Heart left ventricle (tissue), 16 donors: ENCODE measurements at places on chromosomes 12 and 14. TPM values are rescaled to one million over a fixed set of nuclear protein-coding genes. Genes with fewer than 3 reads are reported as not detected.

DNA sequence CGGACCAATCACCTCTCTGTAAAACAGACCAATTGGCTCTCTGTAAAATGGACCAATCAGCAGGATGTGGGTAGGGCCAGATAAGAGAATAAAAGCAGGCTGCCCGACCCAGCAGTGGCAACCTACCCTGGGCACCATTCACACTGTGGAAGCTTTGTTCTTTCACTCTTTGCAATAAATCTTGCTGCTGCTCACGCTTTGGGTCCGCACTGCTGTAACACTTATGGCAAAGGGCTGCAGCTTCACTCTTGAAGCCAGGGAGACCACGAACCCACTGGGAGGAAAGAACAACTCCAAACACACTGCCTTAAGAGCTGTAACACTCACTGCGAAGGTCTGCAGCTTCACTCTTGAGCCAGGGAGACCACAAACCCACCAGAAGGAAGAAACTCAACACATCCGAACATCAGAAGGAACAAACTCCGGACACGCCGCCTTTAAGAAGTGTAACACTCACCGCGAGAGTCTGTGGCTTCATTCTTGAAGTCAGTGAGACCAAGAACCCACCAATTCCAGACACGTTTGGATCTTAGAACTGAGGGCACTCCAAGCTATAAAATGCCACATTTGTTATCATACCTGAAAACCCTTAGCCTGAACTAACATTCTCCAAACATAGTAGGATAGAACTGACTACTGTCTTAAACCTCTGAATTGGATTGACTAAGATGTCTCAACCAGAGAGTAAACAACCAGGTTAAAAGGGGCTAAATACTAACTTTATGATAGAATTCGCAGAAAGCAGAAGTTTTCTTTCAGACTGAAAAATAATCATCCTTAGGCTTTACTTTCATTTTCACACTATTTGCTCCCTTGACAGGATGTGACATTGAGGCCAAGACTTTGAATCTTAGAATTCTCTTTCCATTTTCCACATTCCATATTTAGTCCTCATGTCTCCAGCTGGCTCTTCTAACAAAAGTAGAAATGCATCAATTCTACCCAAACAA is 33.6 kb downstream of the CDKL1 start:
- no peak for DNase-seq
- H3K27me3 ChIP-seq, result no peaks in the 10 kb centered on the region

DNA sequence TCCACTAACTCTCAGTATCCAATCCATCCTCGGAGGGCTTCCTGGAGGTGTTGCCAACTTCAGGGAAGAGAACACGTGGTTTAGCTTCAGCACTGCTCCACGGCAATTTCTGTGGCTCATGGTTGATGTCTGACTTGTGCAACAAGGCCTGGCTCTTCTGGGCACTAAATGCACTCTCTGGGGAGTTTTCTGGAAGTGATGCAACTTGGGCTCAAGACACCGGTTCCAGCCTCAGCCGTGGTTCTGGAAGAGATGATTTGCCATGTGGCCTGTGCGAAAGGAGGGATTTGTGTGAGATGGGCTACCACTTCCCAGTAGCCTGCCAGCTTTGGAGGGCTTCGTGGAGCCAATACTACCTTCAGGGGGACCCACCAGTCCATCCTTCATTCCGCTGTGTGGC is 118.6 kb upstream of the RTL1 start:
- DNase-seq, result no peak
- no peaks in the 10 kb centered on the region for H3K27me3 ChIP-seq

DNA sequence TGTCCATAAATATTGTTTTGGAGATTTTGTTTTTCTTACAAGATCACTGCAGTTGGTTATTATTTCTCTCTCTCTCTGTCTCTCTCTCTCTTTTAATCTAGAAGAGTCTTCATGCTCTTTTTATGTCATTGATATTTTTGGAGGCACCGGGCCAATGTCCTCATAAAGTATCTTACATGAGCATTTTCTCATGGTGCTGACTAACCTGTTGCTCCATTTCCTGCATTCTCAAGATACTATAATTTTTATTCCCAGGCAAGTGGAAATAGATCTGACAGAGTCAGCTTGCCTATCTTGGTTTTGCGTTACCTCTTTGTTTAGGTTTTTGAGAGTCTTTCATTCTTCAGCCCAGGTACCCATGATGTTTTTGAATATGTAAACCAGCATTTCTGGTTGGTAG is 938.8 kb upstream of the FBXO33 start:
- no peak for DNase-seq
- H3K36me3 ChIP-seq, result no peaks in the 10 kb centered on the region

DNA sequence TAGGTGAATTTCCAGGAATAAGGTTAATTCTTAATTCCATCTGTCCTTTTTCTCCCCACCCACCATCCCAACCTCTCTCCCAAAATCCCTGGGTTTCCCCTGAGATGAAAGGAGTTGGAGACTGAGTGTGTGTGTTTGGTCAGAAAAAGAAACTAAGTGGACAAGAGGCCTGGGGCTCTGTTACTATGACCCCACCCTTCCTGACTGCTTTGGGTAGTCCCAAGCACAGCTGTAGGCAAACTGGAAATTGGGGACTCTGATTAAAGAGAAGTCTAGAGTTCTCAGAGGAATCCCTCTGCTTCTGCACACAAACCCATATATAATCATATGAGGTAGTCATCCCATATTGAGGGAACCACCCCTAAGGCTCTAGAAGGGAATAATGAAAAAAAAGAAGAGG is 7.0 kb upstream of the HOXC12 start:
- no peaks in the 10 kb centered on the region for H3K36me3 ChIP-seq
- peaks cover 77% of the 10 kb centered on the region for H3K27me3 ChIP-seq
- DNase-seq, result no peak
- H3K27ac ChIP-seq, result no peak overlapping the region

SLCO1B1 gene
- polyA plus RNA-seq, result not detected

GRCh38 chr12:29264424-29264823 is 115.3 kb downstream of the FAR2 start:
- no peaks in the 10 kb centered on the region for H3K36me3 ChIP-seq
- no peaks in the 10 kb centered on the region for H3K4me1 ChIP-seq
- H3K4me3 ChIP-seq, result no peak overlapping the region
- no peaks in the 10 kb centered on the region for H3K27me3 ChIP-seq
- no peak overlapping the region for H3K27ac ChIP-seq

GLIPR1L2 gene
- 1.2 TPM for polyA plus RNA-seq

GRCh38 chr12:47747596-47748506 is 10.8 kb downstream of the RAPGEF3 start:
- no peak overlapping the region for H3K27ac ChIP-seq
- H3K4me1 ChIP-seq, result peaks cover 3% of the 10 kb centered on the region
- no peak for DNase-seq
- no peak overlapping the region for H3K4me3 ChIP-seq

- no peaks in the 10 kb centered on the region for H3K36me3 ChIP-seq
- no peaks in the 10 kb centered on the region for H3K27me3 ChIP-seq
- H3K4me3 ChIP-seq, result no peak overlapping the region
- no peak overlapping the region for H3K27ac ChIP-seq
Measured at GRCh38 chr12:24379861-24380521, 430.5 kb upstream of the SOX5 start.

DNA sequence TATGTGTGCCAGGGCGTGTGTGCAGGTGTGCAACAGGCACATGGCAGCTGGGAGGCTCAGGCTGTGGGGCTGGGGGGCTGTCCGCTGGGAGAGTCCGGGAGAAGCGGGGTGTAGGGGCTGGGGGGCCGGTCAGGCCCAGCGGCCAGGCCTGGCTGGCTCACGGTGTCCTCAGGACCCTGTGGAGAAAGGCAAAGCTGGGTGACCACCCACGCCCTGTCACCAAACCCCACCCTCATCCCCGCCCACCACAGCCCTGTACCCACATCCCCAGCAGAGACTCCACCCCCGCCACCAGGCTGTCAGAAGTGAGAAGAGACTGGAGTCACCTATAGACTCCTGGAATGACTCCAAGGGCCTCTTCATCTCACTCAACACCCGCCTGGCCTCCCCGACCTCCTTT is 85.3 kb downstream of the SCARB1 start:
- no peak for DNase-seq
- H3K4me1 ChIP-seq, result peaks cover 22% of the 10 kb centered on the region
- H3K36me3 ChIP-seq, result no peaks in the 10 kb centered on the region

LYZ gene
- polyA plus RNA-seq, result 13.8 TPM

GRCh38 chr12:131640525-131640924 is 70.4 kb upstream of the SFSWAP start:
- H3K27ac ChIP-seq, result no peak overlapping the region
- DNase-seq, result no peak
- H3K4me3 ChIP-seq, result no peak overlapping the region

TAS2R9 gene
- not detected for polyA plus RNA-seq

DNA sequence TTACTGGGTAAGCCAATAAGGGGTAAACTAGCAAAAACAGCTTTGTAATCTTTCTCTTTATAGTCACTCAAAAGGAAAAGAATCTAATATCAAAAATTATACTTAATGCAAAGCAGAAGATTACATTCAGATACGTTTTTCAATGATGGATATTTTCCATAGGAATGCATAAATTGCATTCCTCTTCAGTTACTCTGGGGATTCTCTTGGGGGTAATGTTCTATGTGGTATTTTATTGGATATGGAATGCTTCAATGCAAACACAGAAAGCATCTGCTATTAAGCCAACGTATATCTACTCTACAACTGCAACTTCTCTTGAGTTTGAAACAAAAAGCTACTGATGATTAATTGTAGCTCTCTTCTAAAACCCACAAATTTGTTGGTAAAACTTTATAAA is 106.0 kb downstream of the SLC41A2 start:
- no peak overlapping the region for H3K4me3 ChIP-seq
- peaks cover 3% of the 10 kb centered on the region for H3K4me1 ChIP-seq
- H3K36me3 ChIP-seq, result no peaks in the 10 kb centered on the region
- H3K27ac ChIP-seq, result no peak overlapping the region
- H3K27me3 ChIP-seq, result no peaks in the 10 kb centered on the region
- DNase-seq, result no peak

GRCh38 chr14:68502230-68502629 is 290.6 kb downstream of the ZFP36L1 start:
- H3K4me3 ChIP-seq, result no peak overlapping the region
- no peaks in the 10 kb centered on the region for H3K36me3 ChIP-seq
- H3K27ac ChIP-seq, result no peak overlapping the region
- no peak for DNase-seq
- H3K4me1 ChIP-seq, result no peaks in the 10 kb centered on the region

ACRBP gene
- polyA plus RNA-seq, result 0.60 TPM

VRTN gene
- not detected for polyA plus RNA-seq

DNA sequence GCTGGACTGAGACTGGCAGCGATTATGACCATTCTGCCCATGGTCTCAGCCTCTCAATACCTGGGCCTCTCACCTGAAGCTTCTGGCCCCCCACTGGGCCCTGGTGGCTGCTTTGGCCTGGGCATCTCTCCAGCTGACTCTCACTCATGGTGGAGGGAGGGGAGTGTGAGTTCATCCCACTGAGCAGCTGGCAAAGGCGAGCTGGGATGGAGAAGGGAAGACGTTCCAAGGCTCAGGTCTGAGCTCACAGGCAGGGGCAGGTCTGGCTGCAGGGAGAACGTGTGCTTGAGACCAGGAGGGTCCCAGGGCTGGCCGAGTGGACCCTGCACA is 103.5 kb downstream of the TMEM121 start:
- H3K36me3 ChIP-seq, result no peaks in the 10 kb centered on the region
- DNase-seq, result no peak
- H3K4me3 ChIP-seq, result no peak overlapping the region
